ENCODE measurements at places on chromosomes 12 and 14. TPM values are rescaled to one million over a fixed set of nuclear protein-coding genes. Genes with fewer than 3 reads are reported as not detected.

The ANKS1B gene
- 5.3 TPM for total RNA-seq

The SLC22A17 gene
- 7.0 TPM for total RNA-seq

The DACT1 gene
- 3.7 TPM for total RNA-seq

The BEST3 gene
- total RNA-seq, result not detected

The BAG5 gene
- 55.1 TPM for total RNA-seq

The TMEM253 gene
- 2.2 TPM for total RNA-seq

The ARHGEF40 gene
- total RNA-seq, result 81.1 TPM

The KCNC2 gene
- total RNA-seq, result not detected
